Neural progenitor cell (in vitro differentiated cells): ENCODE measurements at places on chromosomes 11 and 22. TPM values are rescaled to one million over a fixed set of nuclear protein-coding genes. Genes with fewer than 3 reads are reported as not detected.

The CNIH2 gene
- 5.6 and 5.7 TPM in 2 replicates for total RNA-seq

The SLC22A6 gene
- total RNA-seq, result not detected in 2 replicates

The P2RX3 gene
- 1.5 and 2.4 TPM in 2 replicates for total RNA-seq

GRCh38 chr11:1919391-1920127 lies at the start of gene TNNT3:
TNNT3 (plus strand) TSS chr11:1919703; CDS start chr11:1922875, 3,172 bp downstream.
- peak; percentile 22 for DNase-seq

GRCh38 chr11:120574876-120575275 lies 63.3 kb downstream of the GRIK4 start:
- DNase-seq, result no peak

DNA sequence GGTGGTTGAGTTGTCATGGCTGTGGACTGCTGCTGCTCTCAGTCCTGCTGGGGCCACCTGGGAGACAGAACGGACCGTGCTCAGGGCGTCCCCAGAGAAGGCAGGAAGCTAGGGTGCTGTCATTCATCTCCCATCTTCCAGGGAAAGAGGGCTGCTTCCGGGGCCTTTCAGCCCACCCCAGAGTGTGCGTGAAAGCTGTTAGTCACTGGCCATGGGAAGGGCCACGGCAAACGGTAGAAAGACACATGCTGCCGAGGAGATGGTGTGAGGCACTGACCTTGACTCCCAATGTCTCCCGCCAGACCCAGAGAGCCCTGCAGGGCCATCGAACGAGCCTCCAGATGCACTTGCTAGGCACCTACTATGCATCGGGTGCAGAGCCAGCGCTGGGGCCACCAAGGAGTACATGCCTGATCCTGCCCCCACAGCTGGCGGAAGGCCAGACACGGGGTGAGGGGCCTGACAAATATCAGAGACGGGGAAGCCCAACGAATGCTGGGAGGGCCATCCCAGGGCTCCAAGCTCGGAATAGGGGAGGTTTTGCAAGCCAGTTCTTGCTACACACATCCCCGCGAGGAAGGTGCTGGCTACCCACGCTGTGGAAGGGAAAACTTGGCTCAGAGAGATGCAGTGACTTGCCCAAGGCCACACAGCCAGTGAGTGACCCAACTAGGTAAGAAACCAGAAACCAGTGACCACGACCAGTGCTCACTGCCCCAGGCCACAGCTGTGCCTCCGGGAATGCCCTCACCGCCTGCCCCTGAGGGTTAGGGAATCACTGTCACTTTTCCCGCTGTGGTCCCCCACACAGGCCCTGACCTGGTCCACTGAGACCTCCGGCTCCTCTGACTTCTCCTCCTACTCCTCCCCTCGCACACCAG lies 10.1 kb downstream of the RAC2 start:
- no peak for DNase-seq

- DNase-seq, result no peak
Measured at GRCh38 chr11:67379061-67380058, 6.0 kb upstream of the CLCF1 start.

- no peak for DNase-seq
Measured at GRCh38 chr11:475941-476340, 25.9 kb downstream of the PTDSS2 start.
